CD4-positive, alpha-beta T cell treated with Interleukin-15 for 4 hours (primary cell): ENCODE measurements at places on chromosomes 2 and 18.
A peak's percentile ranks its signal among the peaks of the same experiment; 100 is the strongest.

DNA sequence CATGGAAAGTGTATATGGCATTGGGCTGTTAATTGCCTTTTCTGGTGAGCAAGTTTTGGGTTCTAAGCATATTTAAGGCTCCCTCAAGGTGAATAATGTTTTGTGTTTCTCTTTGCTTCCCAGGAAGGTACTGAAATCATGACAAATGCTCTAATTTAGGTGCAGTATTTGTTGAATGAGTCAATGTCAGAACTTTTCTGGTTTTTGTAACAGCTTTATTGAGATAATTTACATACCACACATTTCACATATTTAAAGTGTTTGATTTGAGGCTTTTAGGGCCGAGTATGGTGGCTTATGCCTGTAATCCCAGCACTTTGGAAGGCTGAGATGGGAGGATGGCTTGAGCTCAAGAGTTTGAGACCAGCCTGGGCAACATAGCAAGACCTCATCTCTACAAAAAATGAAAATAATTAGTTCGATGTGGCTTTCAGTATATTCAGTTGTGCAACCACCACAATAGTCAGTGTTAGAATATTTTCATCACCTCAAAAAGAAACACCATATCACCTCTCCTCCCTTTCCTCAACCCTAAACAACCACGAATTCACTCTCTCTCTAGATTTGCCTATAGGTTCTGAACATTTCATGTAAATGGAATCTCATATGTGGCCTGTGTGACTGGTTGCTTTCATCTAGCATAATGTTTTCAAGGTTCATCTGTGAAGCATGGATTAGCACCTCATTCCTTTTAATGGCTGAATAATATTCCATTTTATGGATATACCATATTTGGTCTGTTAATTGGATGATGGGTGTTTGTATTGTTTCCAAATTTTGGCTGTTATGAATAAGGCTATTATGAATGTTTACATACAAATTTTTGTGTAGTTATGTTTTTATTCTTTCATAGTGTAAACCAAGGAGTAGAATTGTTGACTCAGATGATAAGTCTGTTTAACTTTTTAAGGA is 54.9 kb downstream of the MGAT5 start:
- DNase-seq: no peak

DNA sequence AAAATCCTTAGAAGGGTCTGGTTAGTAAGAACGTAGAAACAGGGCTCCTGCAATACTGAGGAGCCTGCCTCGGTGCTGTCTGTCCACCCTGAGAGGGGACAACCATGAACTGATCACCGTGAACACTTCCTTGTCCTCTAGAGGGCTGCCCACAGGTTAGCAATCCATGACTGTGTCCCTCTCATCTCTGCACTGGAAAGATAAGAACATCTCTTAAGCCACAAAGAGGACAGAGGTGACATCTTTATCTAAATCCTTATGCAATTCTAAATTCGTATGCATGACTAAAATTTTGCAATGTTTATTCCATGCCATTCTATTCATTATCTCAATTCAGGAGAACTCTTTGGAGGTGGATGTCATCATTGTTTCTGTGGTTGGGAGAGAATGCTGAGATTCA is 12.8 kb downstream of the EFR3B start:
- no peak for DNase-seq

DNA sequence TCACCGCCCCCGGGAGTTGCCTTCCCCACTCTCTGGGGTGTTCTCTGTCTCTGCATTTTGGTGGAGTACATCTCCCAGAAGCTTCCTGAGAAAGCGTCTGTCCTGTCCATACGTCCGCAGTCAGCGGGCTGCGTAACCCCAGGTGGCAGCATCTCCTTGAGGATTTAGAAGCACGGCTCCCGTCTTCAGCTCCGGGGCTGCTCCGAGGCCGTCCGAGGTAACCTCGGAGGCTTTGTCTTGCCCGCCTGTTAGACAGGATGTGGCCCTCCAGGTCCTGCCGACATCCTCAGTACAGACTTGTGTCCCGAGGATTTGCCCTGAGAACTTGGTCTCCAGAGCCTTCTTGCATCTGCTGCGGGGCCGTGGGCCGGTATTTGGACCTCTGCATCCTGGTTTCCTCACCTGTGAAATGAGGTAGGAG is 58.4 kb downstream of the CTDP1 start:
- DNase-seq: no peak

- DNase-seq: no peak
These were observed 90.1 kb upstream of the NOL4 start for GRCh38 chr18:34314847-34315246.

GRCh38 chr2:42944779-42945415 is 152.5 kb upstream of the HAAO start:
- no peak for DNase-seq

DNA sequence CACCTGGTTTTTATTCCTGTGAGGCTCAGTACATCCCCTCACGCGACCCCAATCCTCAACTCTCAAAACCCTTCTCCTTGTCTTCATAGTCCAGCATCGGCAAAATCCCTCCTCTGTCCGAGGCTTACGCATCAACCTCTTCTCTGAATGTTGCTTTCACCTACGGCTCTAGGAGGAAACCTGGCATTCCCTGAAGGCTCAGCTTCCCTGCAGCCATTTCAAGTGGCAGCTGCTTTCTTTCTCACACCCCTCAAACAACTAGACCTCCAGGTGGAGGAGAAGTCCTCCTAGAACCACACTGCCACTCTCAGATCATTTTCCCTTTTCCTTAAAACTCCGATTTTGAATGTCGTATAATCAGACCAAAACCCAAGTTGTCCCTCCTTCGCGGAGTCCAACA is 114.2 kb downstream of the DTNB start:
- no peak for DNase-seq

- no peak for DNase-seq
These were observed 13.2 kb downstream of the SLC39A10 start for GRCh38 chr2:195670191-195670590.

DNA sequence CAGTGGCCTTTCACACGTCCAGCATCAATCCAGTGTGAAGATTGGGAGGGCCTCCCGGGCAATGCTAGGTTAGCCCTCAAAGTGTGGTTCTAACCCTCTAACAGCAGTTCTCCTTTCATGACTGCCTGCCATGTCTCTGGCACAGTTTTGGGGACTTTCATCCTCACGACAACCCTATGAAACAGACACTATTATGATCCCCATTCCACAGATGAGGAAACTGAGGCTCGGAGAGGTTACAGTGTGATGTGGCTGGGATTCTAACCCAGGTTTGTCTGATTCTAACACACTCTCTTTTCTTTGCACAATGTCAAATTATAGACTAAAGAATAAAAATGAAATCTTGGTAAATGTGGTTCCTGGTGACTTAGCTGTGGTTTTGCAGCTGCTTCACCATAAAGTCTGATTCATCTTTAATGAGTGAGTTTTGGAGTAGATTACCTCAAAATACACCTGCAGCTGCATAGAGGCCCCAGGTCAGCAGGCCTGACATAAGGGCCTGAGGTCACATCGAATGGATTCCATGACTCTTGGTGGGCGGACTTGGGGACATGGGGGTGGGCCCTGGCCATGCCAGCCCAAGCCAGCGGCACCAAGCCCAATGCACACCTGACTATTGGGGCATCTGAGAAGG is 214.4 kb downstream of the GLI2 start:
- no peak for DNase-seq

GRCh38 chr2:104378853-104379374 is 475.0 kb upstream of the POU3F3 start:
- DNase-seq: peak; percentile 8
